ENCODE measurements at places on chromosomes 7 and 10.
A peak's percentile ranks its signal among the peaks of the same experiment; 100 is the strongest.

GRCh38 chr10:71014021-71014805 lies 125.8 kb upstream of the PCBD1 start:
- no peak for DNase-seq

- DNase-seq: no peak
Observed at GRCh38 chr7:1623810-1624209, 46.3 kb upstream of the ELFN1 start.

DNA sequence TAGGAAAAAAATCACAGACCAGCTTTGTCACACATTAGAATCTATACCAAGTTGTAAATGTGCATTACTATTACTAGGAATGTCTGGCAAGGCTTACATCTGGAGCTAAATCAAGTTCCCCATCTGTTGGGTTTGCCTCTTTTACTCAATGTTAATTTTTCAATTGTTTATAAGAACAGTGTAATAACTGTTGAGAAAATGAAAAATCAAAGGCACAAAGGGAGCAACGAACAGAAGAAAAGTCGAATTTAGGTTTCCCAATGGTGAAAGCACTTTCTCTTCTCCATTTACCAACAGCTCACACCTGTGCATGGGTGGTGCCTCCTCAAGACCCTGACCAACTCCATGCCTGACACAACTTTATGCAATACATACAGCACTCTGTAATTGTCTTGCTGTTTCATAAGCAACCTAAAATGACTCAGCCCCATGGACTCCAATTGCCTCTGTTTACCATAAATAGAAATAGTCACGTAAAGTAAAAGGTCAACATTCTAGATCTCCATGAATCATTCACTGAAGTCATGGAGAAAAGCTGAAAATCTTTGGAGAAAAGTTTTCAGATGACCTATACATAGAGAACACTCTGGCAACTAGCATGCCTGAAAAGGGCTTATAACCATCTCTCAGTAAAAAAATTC lies 95.5 kb upstream of the KCNIP2 start:
- DNase-seq: peak; percentile 93

GRCh38 chr7:27152816-27153442 lies 546 bp upstream of the HOXA3 start:
- no peak for DNase-seq

DNA sequence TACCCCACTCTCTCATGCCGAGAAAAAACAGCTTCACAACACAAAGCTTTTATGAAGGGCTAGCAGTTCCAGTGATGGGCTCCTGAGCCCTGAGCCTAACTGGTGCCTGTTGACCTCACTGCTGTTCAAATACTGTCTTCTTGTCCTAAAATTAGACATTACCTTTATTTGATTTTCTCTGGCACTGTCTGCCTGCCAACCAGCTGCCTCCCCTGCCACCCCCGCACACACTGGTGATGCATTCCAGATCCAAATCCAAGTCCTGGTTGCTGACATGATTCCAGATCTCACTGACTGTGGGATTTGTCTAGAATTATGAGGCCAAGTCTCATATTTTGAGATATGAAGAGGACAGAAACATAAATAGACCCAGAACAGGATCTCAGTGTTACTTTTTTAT lies 816.2 kb downstream of the NRG3 start:
- no peak for DNase-seq

GRCh38 chr7:2645274-2645868 lies 13.6 kb downstream of the TTYH3 start:
- peak; percentile 55 for DNase-seq

- no peak for DNase-seq
Observed at GRCh38 chr10:8430321-8430720, 375.8 kb downstream of the GATA3 start.

DNA sequence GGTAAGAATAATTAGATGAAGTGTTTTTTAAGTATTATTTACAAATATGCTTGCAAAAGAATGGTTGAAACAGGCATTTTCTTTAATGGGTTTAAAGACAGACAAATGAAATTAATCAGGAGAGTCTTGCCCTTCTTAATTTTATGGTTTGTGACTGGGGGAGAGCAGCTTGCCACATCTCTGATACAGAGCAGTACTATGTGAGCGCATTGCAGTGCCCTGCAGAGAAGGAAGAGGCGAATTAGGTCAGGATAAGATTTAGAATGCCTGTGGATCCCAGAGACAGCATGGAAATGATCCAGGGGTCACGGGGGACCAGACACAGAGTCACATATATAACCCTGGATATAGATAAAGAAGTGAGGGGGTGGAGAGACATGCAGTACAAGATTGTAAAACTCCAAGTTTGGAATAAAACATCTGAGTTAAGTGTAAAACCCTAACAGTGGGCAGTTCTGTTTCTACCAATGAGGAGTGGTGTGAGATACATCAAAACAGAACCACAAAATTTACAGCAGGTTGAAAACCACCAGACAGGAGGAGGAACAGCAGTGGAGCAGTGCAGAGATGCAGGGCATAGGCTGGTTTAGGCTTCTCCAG lies 125.5 kb downstream of the FAM204A start:
- DNase-seq: peak; percentile 57

DNA sequence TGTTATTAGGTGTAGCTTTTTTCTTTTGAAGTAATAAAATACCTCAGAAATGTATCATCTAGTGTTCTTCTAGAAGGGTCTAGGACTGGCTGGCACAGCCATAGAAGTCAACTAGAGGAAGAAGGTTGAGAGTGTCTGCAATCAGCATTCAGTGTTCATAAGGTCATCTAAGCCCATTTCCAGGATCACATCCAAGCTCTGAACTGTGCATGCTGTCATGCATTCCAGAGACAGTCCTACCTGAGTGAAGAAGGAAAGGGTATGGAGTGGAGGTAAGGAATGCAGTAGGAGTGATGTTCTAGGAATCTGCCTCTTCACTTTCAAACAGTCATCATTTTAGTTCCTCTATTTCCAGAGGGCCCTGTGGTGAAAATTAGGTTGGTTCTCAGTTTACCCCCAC lies 789.7 kb downstream of the GATA3 start:
- DNase-seq: no peak

DNA sequence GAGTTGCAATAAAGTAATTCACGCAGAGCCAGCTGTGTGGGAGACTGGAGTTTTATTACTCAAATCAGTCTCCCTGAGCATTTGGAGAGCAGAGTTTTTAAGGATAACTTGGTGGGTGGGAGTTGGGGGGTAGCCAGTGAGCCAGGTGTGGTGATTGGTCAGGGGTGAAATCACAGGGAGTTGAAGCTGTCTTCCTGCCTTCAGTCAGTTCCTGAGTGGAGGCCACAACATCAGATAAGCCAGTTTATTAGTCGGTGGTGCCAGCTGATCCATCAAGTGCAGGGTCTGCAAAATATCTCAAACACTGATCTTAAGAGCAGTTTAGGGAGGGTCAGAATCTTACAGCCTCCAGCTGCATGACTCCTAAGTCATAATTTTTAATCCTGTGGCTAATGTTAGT lies 3.3 kb upstream of the CYP51A1 start:
- DNase-seq: no peak

DNA sequence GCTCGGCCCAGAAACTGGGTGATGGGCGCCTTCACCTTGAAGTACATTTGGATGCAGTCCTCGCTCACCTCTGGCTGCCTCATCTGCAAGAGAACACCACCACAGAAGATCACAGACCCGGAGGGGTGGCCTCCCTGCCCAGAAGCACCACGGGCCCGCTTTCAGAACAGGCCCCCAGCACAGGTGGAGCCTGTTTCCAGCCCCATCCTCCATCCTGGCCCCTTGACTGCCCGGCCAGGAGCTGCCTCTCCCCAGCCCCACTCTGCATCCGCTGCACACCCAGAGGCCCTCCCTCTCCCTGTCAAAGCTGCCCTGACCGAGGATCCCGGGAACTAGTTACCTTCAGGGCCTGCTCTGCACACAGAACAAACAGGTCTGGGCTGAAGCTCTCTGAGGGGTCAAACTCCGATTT lies 724 bp downstream of the CFAP46 start:
- no peak for DNase-seq

- DNase-seq: no peak
Observed at GRCh38 chr7:12802070-12802469, 114.6 kb downstream of the ARL4A start.

Measured in fibroblast of skin of right quadriceps (primary cell).